BJ (cell line): ENCODE measurements at places on chromosomes 7 and 10. TPM values are rescaled to one million over a fixed set of nuclear protein-coding genes. Genes with fewer than 3 reads are reported as not detected.

OR6B1 gene
- not detected in 2 replicates for polyA plus RNA-seq

TAS2R41 gene
- not detected in 2 replicates for polyA plus RNA-seq

LRRN3 gene
- polyA plus RNA-seq: 7.2 and 12.7 TPM in 2 replicates

MALRD1 gene
- polyA plus RNA-seq: not detected in 2 replicates

NRF1 gene
- 13.0 and 13.3 TPM in 2 replicates for polyA plus RNA-seq

WEE2 gene
- not detected in 2 replicates for polyA plus RNA-seq

TAS2R4 gene
- 0.12 and 0.23 TPM in 2 replicates for polyA plus RNA-seq

TCAF2 gene
- 1.7 and 1.9 TPM in 2 replicates for polyA plus RNA-seq

CNPY1 gene
- not detected in 2 replicates for polyA plus RNA-seq

CLDN4 gene
- polyA plus RNA-seq: 0.07 and 0.18 TPM in 2 replicates

MBL2 gene
- not detected in 2 replicates for polyA plus RNA-seq

PCLO gene
- polyA plus RNA-seq: 0.69 and 0.76 TPM in 2 replicates

CNTNAP2 gene
- not detected in 2 replicates for polyA plus RNA-seq

NEURL1 gene
- polyA plus RNA-seq: 0.37 and 0.58 TPM in 2 replicates
